ENCODE measurements at places on chromosomes 16 and 17. TPM values are rescaled to one million over a fixed set of nuclear protein-coding genes. Genes with fewer than 3 reads are reported as not detected.

GRCh38 chr16:61858988-61859387 lies 177.2 kb downstream of the CDH8 start:
- no peak for DNase-seq
- H3K36me3 ChIP-seq, result no peaks in the 10 kb centered on the region
- no peak overlapping the region for H3K27ac ChIP-seq
- H3K27me3 ChIP-seq, result no peaks in the 10 kb centered on the region
- no peak overlapping the region for H3K4me3 ChIP-seq
- H3K4me1 ChIP-seq, result no peaks in the 10 kb centered on the region

GRCh38 chr16:84307209-84307954 lies 12.7 kb downstream of the WFDC1 start:
- DNase-seq, result no peak
- H3K4me1 ChIP-seq, result no peaks in the 10 kb centered on the region
- H3K27ac ChIP-seq, result no peak overlapping the region
- H3K4me3 ChIP-seq, result no peak overlapping the region
- no peaks in the 10 kb centered on the region for H3K27me3 ChIP-seq

GRCh38 chr17:31064707-31065106 lies 30.1 kb upstream of the NF1 start:
- H3K27ac ChIP-seq, result no peak overlapping the region
- no peaks in the 10 kb centered on the region for H3K27me3 ChIP-seq
- DNase-seq, result no peak
- no peak overlapping the region for H3K4me3 ChIP-seq
- no peaks in the 10 kb centered on the region for H3K36me3 ChIP-seq

GRCh38 chr17:54992797-54993639 lies 24.5 kb downstream of the STXBP4 start:
- DNase-seq, result no peak
- no peaks in the 10 kb centered on the region for H3K4me1 ChIP-seq
- H3K36me3 ChIP-seq, result no peaks in the 10 kb centered on the region
- H3K4me3 ChIP-seq, result no peak overlapping the region
- H3K27me3 ChIP-seq, result no peaks in the 10 kb centered on the region

- H3K36me3 ChIP-seq, result no peaks in the 10 kb centered on the region
- no peak overlapping the region for H3K4me3 ChIP-seq
- no peak overlapping the region for H3K27ac ChIP-seq
- no peak for DNase-seq
- H3K4me1 ChIP-seq, result peaks cover 34% of the 10 kb centered on the region
Observed at GRCh38 chr17:60395508-60396065, 3.7 kb upstream of the USP32 start.

DNA sequence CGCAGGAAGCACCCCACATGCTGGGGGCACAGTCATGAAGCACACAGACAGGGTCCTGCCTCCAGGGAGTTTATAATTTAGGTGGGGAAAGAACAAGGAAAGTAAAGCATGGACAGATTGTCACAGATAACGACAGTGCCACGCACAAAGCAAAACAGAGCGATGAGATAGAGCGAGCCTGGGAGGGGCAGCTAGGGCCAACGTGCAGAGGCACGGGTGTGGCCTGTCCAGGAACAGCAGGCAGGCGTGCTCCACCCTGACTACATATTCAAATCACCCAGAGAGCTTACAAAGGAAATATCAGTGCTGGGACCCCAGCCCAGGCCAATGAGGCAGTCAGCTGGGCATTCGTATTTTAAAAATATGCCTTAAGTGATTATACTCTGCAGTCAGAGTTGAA lies 16.8 kb downstream of the LGALS9 start:
- H3K4me3 ChIP-seq, result no peak overlapping the region
- DNase-seq, result no peak
- H3K27me3 ChIP-seq, result no peaks in the 10 kb centered on the region
- peaks cover 17% of the 10 kb centered on the region for H3K36me3 ChIP-seq
- no peak overlapping the region for H3K27ac ChIP-seq

Gene SPNS3
- polyA plus RNA-seq, result 8.8 TPM

Gene CACNA1G
- not detected for polyA plus RNA-seq

All from CD4-positive, CD25-positive, alpha-beta regulatory T cell (primary cell).